ENCODE measurements at places on chromosomes 3 and 15.

- no peak for DNase-seq
Observed at GRCh38 chr3:164479978-164480377, 598.3 kb downstream of the SI start.

- DNase-seq, result no peak
Observed at GRCh38 chr15:88748081-88748480, 55.2 kb upstream of the ACAN start.

- DNase-seq, result no peak
Observed at GRCh38 chr3:54131026-54131605, 8.8 kb downstream of the CACNA2D3 start.

- no peak for DNase-seq
Observed at GRCh38 chr3:56926243-56926946, 124.6 kb upstream of the ARHGEF3 start.

DNA sequence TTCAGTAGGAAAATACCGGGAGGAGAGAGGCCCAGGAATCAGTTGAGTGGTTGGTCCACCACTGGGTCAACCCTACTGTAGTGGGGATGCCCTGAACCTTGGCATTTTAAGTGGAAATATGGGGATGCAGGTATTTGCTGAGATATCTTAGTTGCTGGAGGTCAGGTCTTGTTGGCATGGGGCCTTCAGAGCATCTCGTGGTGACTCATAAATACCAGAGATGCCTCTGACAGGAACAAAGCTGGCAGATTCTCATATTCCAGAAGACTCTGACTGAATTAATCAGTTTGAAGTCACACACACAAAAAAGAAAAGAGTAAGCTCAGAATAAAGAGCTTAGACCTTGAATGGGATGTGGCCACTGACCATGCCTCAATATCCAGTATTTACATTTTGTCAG, 91.6 kb downstream of the CACNA2D3 start:
- DNase-seq, result no peak

DNA sequence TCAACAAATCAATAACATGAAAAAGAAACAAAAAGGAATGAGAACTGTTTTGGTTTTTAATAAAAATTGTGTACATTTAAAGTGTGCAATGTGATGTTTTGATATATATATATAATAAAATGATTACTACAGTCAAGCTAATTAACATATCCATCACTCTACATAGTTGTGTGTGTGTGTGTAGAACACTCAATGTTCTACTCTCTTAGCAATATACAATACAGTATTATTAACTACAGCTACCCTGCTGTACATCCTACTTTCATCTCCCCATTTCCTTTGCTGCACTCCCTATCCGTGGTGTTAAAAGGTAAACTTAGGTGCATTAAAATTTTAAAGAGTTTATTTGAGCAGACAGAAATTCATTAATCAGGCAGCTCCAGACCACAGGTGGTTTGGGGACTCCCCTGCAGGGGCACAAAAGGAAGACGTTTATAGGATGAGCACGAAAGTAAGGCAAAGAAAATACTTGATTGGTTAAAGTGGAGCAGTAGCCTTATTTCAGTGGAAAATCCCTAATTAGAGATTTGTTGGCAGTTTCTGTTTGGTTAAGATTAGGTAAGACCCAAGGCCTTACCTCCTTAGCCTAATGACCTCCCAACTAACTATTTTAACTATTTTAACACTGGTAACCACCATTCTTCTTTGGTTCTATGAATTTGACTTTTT, 61.8 kb upstream of the SNRK start:
- DNase-seq, result no peak

- no peak for DNase-seq
Observed at GRCh38 chr3:58962040-58962651, 87.7 kb downstream of the CFAP20DC start.

- no peak for DNase-seq
Observed at GRCh38 chr3:186826410-186826975, 16.0 kb upstream of the ADIPOQ start.

GRCh38 chr3:149654188-149654601, 3.6 kb downstream of the WWTR1 start:
- no peak for DNase-seq

DNA sequence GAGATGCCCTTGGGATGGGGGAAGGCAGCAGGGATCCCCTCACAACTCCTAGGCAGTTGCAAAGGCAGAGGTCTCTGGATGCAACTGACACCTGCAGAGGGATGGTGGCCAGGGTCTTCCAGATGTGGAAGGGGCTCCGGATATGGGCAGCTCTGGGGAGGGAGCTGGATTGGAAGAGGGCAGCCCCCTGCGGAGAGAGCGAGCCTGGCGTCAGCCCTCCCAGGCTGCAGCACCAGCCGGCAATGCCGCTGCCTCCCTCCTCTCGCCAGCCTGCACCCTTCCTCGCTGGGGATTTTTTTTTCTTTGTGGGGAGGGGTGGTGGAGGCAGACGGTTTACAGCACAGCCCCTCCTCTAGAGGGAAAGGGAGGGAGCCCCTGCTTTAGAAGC, 1.6 kb downstream of the INSYN1 start:
- DNase-seq, result no peak

- no peak for DNase-seq
Observed at GRCh38 chr3:111103807-111104206, 32.2 kb downstream of the NECTIN3 start.

DNA sequence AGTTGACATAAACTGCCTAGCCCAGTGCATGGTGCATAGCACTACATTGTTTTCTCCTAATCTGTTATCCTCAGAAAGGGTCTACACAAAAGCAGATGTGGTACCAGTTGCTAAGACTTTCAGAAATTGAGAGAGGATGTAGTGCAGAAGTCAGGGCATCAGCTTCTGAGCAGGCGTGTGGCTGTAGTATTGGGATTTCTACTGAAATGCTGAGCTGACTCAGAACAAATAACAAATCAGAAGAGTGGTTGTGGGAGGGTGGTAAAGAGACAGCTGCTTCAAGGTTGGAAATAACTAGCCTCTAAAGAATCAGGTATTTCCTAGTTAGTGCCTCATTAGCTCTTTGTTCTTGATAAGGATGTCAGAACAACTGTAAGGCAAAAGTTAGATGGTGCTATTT, 161.3 kb downstream of the AKAP13 start:
- DNase-seq, result peak; percentile 22

DNA sequence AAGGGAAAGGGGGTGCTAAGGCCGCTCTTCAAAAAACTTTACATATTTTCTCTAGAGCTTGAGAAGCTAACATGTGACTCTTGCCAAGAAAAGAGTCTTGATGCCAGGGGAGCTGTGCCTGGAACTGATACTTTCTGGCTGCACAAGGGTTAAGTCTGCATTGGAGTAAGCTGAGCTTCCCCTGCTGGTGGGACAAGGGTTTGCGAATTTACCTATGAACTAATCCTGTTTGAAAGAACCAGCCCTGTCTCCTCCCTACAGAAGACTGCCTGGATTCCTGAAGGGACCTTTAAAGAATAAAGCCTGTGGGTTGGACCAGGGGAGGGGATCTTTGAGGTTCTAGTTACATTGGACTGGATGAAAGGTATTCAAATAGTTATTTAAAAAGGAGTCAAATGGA, 58.3 kb upstream of the EPHA3 start:
- no peak for DNase-seq

GRCh38 chr3:160856450-160856849, 100.4 kb downstream of the PPM1L start:
- DNase-seq, result no peak

- DNase-seq, result no peak
Observed at GRCh38 chr3:134836921-134837320, 41.9 kb downstream of the EPHB1 start.

DNA sequence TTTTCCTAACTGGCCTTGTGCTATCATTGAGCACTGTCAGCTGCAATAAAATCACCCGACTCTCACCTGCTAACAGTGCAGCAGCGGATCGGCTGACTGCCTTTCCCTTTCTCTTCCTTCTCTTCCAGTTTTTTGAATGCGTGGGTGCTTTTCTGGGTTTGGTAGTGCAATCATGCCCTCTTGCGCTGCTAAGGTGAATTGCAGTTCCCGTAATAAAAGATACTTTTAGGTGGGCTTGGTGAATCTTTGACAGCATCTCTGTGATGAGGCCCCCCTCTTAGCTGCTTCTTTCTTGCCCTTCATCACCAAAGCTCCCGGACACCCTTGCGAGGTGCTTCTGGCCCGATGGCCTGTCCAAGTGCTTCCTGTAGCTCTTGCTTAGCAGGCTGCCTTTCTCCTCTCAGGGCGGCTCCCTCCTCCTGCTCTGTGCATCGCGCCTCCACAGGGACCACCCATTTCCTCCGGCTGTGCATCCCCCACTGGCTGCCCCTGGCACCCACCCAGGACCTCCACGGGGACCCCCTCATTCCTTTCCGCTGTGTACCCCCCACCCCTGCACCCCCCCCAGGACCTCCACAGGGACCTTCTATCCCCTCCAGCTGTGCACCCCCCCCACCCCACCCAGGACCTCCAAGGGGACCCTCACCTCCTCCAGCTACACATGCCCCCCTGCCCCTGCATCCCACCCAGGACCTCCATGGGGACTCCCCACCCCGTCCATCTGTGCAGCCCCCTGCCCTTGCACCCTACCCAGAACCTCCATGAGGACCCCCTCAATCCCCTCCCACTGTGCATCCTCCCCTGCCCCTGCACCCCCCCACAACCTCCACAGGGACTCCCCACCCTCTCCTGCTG, 50.8 kb upstream of the RPL32 start:
- peak; percentile 70 for DNase-seq

- no peak for DNase-seq
Observed at GRCh38 chr3:101989578-101990200, 140.4 kb downstream of the NFKBIZ start.

DNA sequence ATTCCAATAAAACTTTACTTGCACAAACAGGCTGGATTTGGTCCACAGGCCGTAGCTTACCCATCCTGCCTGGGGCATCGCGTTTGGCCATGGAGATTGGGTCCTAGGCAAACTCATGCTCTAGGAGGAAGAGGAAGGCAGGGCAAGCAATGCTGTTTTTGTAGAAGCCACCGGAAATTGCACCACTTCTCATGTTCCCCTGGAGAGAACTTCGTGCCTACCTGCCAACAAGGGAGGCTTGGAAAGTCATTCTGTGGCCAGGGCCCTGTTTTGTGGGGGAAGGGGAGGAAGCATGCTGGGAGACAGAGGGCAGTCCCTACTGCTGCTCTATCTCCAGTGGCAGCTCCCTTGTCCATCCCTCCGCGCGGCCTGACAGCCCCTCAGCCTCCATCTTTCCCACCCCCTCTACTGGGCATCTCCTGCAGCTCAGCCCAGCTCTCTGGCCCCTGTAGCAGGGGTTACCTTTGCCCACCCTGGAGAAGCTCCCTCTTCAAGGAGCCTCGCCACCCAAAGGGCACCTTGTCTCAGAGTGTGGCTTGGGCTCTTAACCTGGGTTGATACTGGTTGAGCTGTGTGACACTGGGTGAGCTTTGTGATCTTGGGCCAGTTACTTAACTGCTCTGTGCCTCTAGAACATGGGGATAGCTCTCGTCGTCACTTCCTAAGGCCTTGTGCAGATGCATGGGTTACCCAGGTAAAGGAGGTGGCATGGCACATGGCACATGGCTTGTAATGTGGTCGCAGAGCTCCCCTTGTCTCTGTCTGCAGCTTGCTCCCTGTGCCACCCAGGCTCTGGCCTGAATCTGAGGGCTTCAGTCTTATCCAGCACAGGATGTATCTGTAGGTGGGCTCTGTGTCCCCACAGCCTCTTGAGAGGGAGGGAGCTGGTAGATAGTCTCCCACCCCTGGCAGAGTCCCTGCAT, 6.1 kb downstream of the ABTB1 start:
- DNase-seq, result no peak

DNA sequence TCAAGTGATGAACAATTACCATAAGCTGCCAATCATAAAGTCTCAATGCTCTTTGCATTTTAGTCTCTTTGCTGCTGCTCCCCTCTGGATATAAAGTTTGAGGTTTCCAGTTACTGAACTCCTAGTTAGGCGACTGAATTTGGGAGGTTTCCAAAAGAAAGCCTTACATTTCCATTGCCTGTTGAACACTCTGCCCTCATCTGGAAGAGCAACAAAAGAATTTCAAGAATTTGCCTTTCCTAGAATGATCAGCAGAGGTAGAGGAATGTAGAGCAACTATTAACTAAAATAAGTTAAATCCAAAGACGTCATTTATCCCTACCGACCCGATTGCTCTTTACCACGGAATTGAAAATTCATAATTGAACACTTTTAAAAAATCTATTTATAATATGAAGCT, 53.4 kb upstream of the PRICKLE2 start:
- DNase-seq, result no peak

DNA sequence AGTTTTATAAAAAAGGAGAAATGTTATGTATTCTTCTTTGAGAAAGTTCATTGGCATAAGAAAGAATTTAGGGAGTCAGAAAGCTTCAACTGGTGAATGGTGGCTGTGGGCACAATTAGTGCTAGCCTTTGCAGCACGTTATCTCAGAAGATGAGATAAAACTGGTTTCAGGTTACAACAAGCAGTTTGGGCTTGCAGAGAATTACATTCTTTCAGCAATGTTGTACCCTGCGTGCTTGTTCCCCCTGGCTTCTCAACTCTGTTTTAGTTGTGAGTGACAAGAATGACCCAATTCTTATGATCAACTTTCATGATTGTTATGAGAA, 31.6 kb upstream of the ACP3 start:
- DNase-seq, result no peak

DNA sequence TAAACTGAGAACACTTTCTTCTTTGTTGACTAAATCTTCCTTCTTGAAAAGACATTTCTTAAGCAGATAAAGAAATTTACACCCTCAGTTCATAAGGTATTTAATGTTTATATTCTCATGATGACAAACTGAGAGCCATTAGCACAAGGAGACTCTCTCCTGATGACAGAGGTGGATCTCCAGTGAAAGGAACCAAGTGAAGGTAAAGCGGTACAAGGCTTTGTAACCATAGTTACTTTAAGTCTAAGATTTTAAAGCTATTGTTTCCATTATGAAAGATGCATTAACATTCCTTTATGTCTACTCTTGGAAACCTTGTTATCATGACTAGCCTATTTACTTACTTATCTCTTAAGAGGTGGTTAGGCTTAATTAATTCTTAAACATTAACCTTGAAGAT, 737.1 kb downstream of the MECOM start:
- no peak for DNase-seq

DNA sequence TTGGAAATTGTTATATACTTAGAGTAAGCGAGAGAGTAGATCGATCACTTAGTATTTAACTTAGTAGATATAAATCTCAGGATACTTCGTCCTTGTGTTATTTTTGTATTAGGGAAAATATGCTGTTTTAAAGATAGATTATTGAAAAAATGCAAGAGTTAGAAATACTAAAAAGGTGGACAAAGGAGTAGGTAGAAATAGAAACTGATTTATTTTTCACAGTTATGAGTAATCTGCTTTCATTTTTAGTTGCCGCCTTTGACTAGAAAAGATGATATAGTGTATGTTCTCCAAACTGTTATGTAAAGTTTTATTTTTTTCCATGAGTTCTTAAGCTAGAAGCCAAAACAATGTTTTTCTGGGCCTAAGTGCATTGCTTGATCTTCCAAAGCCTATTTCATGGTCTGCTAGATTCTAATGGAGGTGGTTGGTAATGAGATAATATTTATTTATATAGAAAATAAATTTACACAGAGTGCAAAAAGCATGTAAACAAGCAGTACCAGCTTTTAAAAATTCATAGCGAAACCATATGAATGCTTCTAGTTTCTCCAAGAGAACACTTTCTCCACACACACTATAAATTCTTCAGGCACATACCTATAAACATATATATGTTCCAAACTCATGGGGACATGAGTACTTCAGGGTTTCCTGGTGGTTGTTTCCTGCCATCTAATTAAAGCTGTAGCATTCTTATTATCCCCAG, 61.1 kb downstream of the DIPK2A start:
- DNase-seq, result peak; percentile 32

GRCh38 chr3:197958346-197958745, 1.7 kb upstream of the LMLN start:
- no peak for DNase-seq

- DNase-seq, result peak; percentile 74
Observed at GRCh38 chr3:195101001-195101583, 169.9 kb downstream of the XXYLT1 start.
